ENCODE measurements at places on chromosomes 13 and 19.

GRCh38 chr13:49357694-49358093 lies 86.2 kb downstream of the CAB39L start:
- no peak for DNase-seq

DNA sequence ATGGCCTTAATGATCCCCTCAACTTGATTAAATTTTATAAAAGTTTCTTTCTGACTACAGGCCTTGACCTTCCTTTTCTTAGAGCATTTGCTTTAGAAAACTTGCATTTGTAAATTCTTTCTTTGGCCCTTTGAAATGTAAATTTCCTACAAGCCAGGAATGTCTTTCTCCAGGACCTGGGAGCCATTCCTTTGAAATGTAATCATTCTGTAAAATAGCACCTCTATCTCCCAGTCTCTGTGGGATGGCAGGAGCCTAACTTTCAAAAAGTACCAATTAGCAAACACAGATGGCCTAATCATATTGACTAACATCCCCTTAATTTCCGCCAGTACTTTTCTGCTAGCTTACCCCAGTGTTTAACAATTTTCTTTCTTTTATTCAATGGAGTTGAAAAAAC lies 1394.2 kb upstream of the ATXN8OS start:
- DNase-seq = no peak

GRCh38 chr19:4547303-4548237 lies 7.7 kb upstream of the LRG1 start:
- DNase-seq = no peak

GRCh38 chr13:77653301-77653700 lies 44.2 kb upstream of the SLAIN1 start:
- no peak for DNase-seq

- no peak for DNase-seq
Observed at GRCh38 chr13:43784496-43784895, 2.3 kb downstream of the ENOX1 start.

DNA sequence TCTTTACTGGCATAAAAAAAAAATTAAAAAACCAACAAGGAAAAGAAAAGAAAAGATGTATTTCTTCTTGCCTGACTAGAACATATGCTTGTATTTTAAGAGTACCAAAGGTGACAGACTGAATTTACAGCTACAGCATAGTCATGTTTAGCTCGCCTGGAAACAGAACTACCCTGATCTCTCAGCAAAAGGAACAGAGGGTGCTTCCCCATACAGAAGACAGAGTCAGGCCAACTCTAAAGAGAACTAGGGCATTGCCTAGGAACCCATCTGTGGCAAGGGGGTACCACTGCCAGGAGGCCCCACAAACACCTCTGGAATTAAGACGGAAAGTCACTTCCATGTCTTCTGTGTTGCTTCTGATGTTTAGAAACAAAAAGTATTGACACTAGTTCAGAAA lies 252.1 kb upstream of the STARD13 start:
- no peak for DNase-seq

DNA sequence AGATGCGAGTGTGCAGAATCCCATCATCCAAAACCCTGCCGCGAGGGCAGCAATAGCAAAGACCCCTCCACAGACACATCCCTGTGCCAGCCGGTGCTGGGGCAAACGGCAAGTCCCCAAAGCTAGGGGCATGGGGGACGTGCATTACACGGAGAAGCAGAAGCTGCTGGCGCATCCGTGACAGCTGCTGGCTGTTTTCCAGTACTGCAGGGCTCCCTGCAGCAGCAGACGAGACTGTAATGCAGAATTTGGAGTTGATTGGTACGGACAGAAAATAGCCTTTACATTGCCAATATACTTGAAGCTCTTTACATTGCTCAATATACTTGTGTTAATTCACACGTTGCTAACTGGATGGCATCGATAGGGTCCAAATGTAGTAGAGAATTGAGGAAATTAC lies 77.2 kb upstream of the TMTC4 start:
- no peak for DNase-seq

GRCh38 chr13:23724196-23724970 lies 154.2 kb downstream of the TNFRSF19 start:
- DNase-seq = no peak

DNA sequence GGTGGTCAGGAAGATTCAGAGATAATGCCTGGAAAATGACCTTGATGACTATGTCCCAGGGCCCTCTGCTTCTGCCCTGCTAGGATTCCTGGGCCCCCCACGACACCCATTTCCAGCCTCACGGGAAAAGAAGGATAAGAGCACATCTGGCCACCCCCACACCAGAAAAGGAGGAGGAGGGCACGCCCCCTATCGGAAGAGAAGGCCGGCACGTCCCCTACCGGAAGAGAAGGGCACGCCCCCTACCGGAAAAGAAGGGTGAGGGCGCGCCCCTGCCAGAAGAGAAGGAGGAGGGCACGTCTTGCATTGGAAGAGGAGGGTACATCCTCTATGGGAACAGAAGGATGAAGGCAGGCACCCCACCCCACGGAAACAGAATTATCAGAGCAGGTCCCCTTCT lies 84.3 kb downstream of the IER2 start:
- DNase-seq = peak; percentile 52

DNA sequence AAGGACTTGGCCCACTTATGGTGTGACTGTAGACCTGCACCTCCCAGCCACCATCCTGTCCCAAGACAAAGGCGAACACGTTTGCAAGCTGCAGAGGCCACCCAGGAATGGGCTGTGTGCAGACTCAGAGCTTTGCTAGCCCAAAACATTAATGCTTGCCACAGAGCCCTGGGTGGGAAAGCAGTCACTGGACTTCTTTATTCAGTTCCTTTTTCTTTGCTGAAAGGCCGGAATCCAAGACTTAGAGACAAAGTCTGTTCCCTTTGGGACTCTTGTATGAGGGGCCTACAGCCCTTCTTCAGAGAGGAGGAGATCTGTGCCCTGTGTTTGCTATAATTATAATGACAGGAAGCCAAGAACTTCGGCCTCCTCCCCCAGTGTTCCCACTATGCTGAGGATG lies 167.8 kb downstream of the DLEU7 start:
- no peak for DNase-seq

GRCh38 chr13:40613192-40613818 lies 53.1 kb downstream of the FOXO1 start:
- DNase-seq = no peak

DNA sequence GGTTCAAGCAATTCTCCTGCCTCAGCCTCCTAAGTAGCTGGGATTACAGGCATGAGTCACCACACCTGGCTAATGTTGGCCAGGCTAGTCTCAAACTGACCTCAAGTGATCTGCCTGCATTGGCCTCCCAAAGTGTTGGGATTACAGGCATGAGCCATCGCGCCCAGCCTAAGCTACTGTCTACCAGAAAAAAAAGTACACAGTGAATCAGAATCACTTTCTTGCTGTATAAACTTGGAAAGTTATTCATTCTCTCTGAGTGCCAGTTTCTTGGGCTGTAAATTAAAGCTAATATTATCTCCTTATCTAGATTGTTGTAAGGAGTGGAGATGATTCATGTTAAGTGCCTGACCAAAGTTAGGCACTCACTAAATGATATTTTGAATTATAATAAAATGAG lies 242.8 kb downstream of the ENOX1 start:
- DNase-seq = no peak

- no peak for DNase-seq
Observed at GRCh38 chr19:19654441-19654840, 9.0 kb downstream of the ATP13A1 start.

DNA sequence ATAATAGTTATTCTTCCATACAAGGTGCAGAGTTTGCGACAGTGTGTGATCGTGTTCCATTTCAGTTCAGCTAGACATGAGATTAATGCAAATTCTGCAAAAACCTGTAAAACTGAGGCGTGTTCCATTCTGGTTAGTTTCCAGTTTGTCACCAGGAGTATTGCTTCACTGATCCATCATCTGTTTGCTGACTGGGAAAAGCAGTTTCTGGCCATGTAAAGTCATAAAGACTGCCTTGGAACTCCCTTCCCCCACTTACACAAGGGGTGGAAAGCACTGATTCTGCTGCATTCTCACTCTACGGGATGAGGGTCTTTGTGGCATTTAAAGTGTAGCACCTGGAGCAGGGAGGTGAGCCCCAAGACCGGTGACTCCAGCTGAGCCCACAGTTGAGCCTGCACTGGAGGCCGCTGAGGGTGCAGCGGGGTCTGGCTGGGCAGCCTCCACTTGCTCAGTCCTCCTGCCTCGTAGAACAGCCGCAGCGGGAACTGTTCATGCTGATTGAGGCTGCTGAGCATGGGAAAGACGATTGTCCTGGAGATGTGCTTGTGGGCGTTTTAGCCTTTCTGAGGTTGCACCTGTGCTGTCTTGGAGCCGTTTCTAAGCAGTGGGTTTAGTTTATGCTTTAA lies 2.0 kb downstream of the ZNF57 start:
- DNase-seq = no peak

DNA sequence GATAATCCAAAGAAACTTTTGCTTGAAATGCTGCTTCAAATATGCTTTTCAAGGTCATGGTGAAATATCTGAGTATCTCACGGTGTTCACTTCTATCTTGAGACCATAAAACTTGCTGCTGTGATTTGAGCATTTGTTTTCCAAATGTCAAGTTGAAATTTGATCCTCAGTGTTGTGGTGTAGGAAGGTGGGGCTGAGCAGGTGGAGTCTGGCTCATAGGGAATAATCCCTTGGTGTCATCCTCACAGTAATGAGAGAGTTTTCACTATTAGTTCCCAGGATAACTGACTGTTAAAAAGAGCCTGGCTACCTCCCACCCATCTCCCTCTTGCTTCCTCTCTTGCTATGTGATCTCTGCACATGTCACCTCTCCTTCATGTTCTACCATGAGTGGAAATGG lies 858.0 kb upstream of the SLITRK5 start:
- DNase-seq = no peak

GRCh38 chr13:66225072-66225471 lies 1005.1 kb downstream of the PCDH9 start:
- no peak for DNase-seq

DNA sequence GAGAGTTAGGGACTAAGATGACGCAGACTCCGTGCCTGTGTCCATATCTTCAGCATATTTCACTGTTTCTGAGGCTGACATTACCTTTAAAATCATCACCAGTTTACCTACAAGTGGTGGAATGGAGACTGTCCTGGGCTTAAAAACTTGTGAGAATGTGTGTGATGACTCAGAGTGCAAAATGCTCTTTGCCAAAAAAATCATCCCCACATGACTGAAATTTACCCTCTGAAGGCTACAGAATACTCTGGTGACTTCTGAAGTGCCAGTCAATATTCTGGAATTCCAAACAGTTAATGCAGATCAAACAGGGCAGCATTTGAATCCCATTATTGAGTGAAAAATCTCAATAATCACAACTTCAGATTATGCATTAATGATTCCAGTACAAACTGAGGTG lies 901.4 kb downstream of the EFNB2 start:
- DNase-seq = no peak
